Activated naive CD8-positive, alpha-beta T cell treated with anti-CD3 and anti-CD28 coated beads for 36 hours (primary cell): ENCODE measurements at places on chromosomes 12 and 14.

DNA sequence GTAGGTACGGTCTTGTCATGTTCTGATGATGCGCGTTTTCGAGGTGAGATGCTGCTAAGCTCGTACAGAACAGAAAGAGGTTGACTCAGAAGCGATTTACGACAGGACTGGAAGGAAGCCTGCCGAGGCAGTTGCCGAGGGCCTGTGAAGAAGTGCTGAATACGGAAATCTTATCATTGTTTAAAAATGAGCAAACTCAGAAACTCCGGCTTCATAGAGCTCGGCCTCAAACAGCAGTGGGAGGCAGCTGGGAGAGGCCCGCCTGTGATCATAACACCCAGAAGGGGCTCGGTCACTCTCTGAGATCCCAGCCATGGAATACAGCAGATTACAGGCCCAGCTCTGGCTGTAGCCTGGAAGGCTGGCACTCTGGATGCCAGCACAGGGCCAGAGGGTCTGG lies 87.4 kb downstream of the CPSF2 start:
- no peaks in the 10 kb centered on the region for H3K27me3 ChIP-seq
- no peak for DNase-seq

DNA sequence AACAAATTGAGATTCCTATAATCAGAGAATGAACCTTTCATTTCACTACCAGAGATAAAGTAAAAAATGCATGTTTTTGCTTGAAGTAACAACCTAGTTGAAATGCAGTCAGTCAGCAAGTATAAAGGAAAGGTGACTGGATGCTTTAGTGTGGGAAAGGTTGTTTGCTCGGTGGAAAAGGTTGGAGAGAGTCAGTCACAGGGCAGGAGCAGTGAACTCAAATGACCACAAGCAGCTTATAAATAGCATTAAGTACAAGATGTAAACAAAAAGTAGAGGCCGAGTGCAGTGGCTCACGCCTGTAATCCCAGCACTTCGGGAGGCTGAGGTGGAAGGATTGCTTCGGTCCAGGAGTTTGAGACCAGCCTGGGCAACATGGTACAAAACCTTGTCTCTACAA lies 98.1 kb upstream of the FGD4 start:
- no peak overlapping the region for H3K4me3 ChIP-seq
- peaks cover 2% of the 10 kb centered on the region for H3K36me3 ChIP-seq
- H3K27ac ChIP-seq = no peak overlapping the region

DNA sequence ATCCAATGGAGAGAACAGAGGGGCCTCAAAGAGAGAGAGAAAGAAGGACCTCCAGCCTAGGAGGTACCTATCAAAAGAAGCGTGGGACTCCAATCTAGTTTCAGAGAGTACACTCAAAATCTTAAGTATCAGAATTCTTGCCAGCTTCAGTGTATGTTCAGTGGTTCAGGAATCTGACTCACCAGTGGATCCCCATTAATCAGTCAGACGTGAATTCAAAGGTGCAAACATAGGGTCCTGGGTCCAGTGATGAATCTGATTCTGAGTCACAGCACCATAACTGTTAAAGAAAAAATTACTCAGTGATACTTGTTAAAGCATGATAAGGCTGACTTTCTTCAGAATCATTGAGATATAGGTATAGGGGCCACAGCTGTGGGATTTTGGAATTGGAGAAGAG lies 33.2 kb downstream of the ETNK1 start:
- H3K4me3 ChIP-seq = no peak overlapping the region
- peaks cover 22% of the 10 kb centered on the region for H3K36me3 ChIP-seq
- no peaks in the 10 kb centered on the region for H3K27me3 ChIP-seq
- peak; percentile 17 for DNase-seq

DNA sequence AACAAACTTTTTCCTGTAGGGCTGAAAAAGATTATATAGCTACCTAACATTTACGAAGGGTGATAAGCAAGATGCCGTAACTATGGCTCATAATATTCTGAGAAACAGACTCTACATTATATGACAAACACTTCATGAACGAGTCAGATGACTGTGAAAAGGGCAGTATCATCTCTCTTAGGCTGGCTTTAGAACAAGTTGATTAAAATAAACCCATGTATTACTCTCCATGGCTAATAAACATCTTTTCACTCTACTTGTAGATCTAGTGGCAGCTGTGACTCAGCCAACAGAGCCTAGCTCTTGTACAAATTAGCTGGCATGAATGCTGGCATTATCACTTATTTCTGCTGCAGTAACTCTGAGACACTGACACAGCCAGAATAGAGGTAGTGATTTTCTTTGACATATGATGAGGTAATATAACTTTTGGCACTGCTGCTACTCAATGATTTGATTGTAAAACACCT lies 47.1 kb downstream of the SLC2A13 start:
- no peaks in the 10 kb centered on the region for H3K36me3 ChIP-seq
- no peak overlapping the region for H3K27ac ChIP-seq
- H3K4me1 ChIP-seq = no peaks in the 10 kb centered on the region
- DNase-seq = no peak

GRCh38 chr14:47833011-47833410 lies 157.6 kb upstream of the MDGA2 start:
- H3K4me1 ChIP-seq = no peaks in the 10 kb centered on the region
- no peak overlapping the region for H3K4me3 ChIP-seq
- no peak overlapping the region for H3K27ac ChIP-seq
- H3K27me3 ChIP-seq = no peaks in the 10 kb centered on the region
- no peak for DNase-seq
- H3K36me3 ChIP-seq = no peaks in the 10 kb centered on the region

GRCh38 chr14:96962337-96962736 lies 165.2 kb downstream of the VRK1 start:
- no peaks in the 10 kb centered on the region for H3K27me3 ChIP-seq
- H3K4me1 ChIP-seq = peaks cover 39% of the 10 kb centered on the region
- no peak for DNase-seq

GRCh38 chr12:103978384-103978982 lies 12.8 kb downstream of the TDG start:
- no peak overlapping the region for H3K4me3 ChIP-seq
- H3K36me3 ChIP-seq = peaks cover 24% of the 10 kb centered on the region
- H3K27ac ChIP-seq = no peak overlapping the region
- no peaks in the 10 kb centered on the region for H3K27me3 ChIP-seq
- no peak for DNase-seq

DNA sequence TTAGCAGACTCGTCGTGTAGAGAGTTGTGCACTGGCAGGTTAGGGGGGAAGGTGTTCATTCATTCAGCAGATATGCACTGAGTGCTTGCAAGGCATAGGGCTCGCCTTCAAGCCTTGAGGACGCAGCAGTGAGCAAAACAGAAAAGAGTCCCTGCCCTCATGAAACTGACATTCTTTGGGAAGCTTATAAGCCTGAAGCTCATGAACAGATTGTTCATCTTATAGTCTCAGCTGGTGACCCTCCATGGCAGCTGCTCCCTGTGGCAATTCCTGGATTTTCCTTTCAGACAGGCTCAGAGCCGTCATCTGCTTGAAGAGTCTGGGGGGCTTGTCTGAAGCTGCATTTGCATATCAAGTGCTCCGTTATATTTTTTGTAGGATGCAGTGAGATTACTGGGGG lies 148.4 kb downstream of the PRKCH start:
- peak overlapping the region; percentile 91 for H3K27ac ChIP-seq
- no peak for DNase-seq
- H3K36me3 ChIP-seq = peaks cover 74% of the 10 kb centered on the region
- H3K27me3 ChIP-seq = no peaks in the 10 kb centered on the region

DNA sequence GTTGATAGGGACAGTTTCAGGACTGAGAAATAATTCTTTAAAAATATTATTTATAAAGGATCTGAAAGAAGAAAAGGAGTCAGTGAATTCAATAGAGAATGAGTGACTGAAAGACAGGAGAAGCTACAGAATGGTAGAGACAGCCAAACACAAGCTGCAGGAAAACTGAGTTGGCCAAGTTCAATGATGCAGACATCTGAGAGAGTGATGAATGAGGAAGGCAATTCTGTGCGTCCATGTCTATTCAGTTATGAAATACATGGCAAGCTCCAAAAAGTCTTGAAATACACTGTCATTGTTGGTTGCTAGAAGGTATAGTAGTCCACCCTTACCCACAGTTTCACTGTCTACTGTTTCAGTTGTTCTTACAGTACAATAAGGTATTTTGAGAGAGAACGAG lies 6.8 kb downstream of the LRRC74A start:
- no peaks in the 10 kb centered on the region for H3K36me3 ChIP-seq
- no peak for DNase-seq
- no peak overlapping the region for H3K4me3 ChIP-seq
- no peak overlapping the region for H3K27ac ChIP-seq
- H3K27me3 ChIP-seq = peaks cover 4% of the 10 kb centered on the region

DNA sequence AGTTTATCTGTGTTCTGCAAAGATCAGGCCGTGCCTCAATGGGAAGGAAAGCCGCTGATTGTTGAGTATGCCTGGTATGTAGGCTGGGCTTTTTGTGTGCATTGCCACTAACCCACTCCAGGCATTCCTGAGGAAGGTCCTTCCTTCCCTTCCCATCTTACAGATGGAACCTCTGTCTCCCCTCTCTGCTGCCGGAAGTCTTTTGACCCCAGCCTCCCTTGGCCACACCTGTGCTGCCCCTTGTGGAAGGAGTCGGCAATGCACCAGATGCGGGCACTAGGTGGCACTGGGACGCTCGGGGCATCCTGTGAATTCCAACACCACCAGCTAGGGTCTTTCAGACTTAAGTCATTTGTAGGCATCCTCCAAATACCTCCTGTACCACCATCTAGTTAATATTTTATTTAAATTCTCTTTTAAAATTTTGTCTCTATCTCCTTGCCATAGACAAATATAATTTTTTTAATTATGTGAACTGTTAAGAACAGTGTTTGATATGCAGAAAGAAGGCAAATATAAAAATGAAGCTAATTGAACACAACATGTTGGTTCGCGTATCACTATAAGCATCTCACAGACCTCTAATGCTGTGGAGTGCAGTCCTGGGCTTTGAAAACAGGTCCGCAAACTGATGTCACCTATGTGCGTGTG lies 99.6 kb downstream of the RIN3 start:
- peaks cover 57% of the 10 kb centered on the region for H3K4me1 ChIP-seq
- H3K27me3 ChIP-seq = no peaks in the 10 kb centered on the region
- no peak overlapping the region for H3K27ac ChIP-seq
- peak; percentile 66 for DNase-seq
- H3K36me3 ChIP-seq = peaks cover 33% of the 10 kb centered on the region

DNA sequence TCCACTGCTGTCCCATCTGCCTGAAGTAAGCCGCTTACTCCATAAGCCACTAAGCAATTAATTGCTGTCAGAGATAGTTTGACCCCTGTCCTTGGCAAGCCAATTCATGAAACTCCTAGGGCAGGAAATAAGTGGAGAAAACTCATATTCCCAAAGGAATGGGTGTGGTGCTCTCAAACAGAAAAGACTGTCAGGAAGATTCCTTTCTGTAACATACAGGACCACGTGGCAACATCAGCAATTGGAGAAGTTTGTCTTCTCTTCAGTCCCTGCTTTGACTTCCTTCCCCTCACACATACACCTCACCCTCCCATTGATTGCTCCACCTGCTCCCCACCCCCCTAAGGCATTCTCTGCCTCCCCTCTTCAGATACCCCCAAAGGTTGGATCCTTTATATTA lies 36.2 kb upstream of the MDM1 start:
- no peak overlapping the region for H3K4me3 ChIP-seq
- no peaks in the 10 kb centered on the region for H3K27me3 ChIP-seq
- DNase-seq = no peak
- H3K4me1 ChIP-seq = peaks cover 60% of the 10 kb centered on the region
- H3K27ac ChIP-seq = no peak overlapping the region

DNA sequence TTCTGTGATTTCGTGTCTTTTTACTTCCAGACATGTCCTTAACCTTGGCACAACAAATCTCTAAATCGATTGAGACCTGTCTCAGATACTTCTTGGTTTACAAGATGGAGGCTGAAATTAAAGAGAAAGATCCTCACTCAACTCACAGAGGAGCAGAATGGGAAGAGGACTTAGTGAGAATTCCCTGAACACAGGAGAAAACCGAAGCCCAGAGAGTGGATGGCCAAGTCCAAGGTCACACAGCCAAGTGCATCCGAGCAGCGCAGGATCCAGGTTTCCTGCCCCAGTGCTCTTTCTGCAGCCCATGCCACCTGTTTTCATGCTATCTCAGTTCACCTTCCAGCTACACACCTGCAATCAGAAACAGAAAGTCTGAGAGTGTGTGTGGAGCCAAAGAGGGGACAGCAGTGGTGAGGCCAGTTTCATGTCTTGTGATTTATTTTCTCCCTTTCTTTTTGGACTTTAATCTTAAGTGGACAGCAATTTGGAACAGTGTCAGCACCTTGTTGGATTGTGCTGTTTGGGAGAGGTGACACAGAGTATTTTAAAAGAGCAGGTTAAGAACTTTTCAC lies 22.9 kb upstream of the TCL1B start:
- peaks cover 5% of the 10 kb centered on the region for H3K4me1 ChIP-seq
- no peak overlapping the region for H3K4me3 ChIP-seq
- DNase-seq = no peak

DNA sequence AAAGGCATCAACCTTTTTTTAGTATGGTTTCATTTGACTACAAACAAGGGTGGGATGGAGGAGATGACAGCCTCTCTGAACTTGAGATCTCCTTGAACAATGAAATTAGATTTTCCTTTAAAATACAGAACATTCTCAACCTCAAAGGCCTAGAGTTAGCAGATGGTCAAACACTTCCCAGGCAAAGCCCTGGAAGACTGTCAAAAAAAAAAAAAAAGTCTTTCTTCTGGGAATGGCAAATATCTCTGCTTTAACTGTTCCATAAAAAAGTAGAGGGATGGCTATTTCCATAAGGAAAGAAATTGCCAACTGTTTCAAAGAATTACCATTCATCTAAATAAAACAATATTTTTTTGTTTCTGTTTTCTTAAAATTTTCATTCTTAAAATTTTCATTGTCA lies 870.8 kb downstream of the GALC start:
- no peaks in the 10 kb centered on the region for H3K36me3 ChIP-seq
- H3K4me1 ChIP-seq = no peaks in the 10 kb centered on the region
- no peak for DNase-seq
- H3K27me3 ChIP-seq = no peaks in the 10 kb centered on the region
- H3K4me3 ChIP-seq = no peak overlapping the region

- no peak overlapping the region for H3K27ac ChIP-seq
- no peak for DNase-seq
- peaks cover 9% of the 10 kb centered on the region for H3K36me3 ChIP-seq
- no peak overlapping the region for H3K4me3 ChIP-seq
Observed at GRCh38 chr14:30608533-30609006, 13.5 kb upstream of the SCFD1 start.

DNA sequence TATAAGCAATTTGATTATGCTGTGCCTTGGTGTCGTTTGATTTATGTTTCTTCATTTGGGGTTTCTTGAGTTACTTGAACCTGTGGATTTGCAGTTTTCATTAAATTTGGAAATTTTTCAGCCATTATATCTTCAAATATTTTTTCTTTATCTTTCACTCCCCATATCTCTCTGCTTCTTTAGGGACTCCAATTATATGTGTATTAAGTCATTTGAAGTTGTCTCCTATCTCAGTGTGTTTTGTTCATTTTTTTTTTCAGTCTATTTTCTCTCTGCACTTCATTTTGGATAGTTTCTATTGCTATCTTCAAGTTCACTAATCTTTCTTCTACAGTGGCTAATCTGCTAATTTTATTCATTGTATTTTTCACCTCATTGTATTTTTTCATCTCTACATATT lies 29.4 kb upstream of the RTRAF start:
- H3K36me3 ChIP-seq = peaks cover 80% of the 10 kb centered on the region
- H3K27me3 ChIP-seq = no peaks in the 10 kb centered on the region
- DNase-seq = no peak
- peaks cover 34% of the 10 kb centered on the region for H3K4me1 ChIP-seq
- no peak overlapping the region for H3K4me3 ChIP-seq
- no peak overlapping the region for H3K27ac ChIP-seq

GRCh38 chr14:58817846-58818245 lies 180.1 kb downstream of the DACT1 start:
- H3K4me3 ChIP-seq = no peak overlapping the region
- no peak for DNase-seq
- H3K36me3 ChIP-seq = no peaks in the 10 kb centered on the region
- no peak overlapping the region for H3K27ac ChIP-seq
- peaks cover 3% of the 10 kb centered on the region for H3K27me3 ChIP-seq
- no peaks in the 10 kb centered on the region for H3K4me1 ChIP-seq
